ENCODE measurements at places on chromosomes 5 and 9. TPM values are rescaled to one million over a fixed set of nuclear protein-coding genes. Genes with fewer than 3 reads are reported as not detected.
A peak's percentile ranks its signal among the peaks of the same experiment; 100 is the strongest.

GRCh38 chr9:33202018-33202417, 34.9 kb upstream of the B4GALT1 start:
- DNase-seq: no peak

GRCh38 chr5:32158679-32158975, 15.5 kb downstream of the GOLPH3 start:
- DNase-seq: no peak

GRCh38 chr9:129201866-129202265, 23.8 kb upstream of the IER5L start:
- DNase-seq: no peak

GRCh38 chr9:137760426-137760825, 117.2 kb upstream of the CACNA1B start:
- DNase-seq: no peak

FOXD4L4 gene
- total RNA-seq: 0.20 TPM

MARVELD2 gene
- 5.5 TPM for total RNA-seq

GRCh38 chr9:136343121-136343883, 16.0 kb downstream of the GPSM1 start:
- DNase-seq: no peak

GRCh38 chr9:19411316-19411715, 2.5 kb downstream of the ACER2 start:
- DNase-seq: no peak

SLC45A2 gene
- 0.39 TPM for total RNA-seq

- no peak for DNase-seq
Measured at GRCh38 chr9:109517901-109518377, 19.8 kb upstream of the PTPN3 start.

GRCh38 chr9:83980395-83981125, at the start of gene RMI1:
Gene RMI1 (plus strand): TSS chr9:83980805. CDS start chr9:84000987, 20,182 bp downstream.
- DNase-seq: peak; percentile 98
